CD4-positive, alpha-beta memory T cell (primary cell): ENCODE measurements at places on chromosomes 4 and X.

GRCh38 chr4:39305912-39306677, 60.1 kb downstream of the RFC1 start:
- DNase-seq, result no peak

GRCh38 chr4:15427701-15428100, at the start of gene C1QTNF7:
Gene C1QTNF7, plus strand, starts transcription at chr4:15428033. Its CDS starts 7,711 bp downstream, at chr4:15435744.
- DNase-seq, result no peak

DNA sequence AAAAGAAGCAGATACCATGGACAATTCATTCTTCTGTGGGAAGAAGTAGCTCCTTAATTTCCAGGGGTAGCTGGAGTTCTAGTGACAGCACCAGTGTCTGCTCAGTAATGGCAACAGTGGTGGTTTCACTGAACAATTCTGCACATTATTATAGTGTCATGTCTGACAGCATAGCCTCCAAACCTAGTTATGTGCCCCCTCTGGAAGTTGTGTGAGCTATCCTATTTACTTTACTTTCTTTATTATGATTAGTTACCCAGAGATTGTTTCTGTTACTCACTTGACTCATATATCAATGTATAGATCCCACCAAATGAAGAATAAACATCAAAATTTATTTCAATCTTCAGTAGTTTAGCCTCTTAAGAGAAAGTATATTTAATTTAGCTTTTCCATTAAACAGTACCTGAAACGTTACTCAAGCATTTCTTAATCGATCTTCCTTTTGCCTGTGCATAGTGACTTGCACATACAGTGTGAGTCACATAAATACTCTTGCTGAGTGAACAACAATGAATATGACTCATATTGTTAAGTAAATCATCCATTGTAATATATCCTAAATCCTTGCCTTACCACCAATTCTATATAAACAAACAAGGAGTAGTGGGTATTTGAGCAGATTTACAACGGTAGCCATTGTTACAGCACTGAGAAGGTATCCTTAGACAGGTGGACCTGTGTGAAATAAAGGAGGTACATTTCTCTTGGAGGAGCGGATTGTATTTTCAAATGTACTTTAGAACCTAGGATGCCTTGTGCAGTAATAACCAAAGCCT, 534.7 kb downstream of the ANKRD50 start:
- DNase-seq, result no peak

GRCh38 chr4:25874655-25875054, 11.9 kb upstream of the SEL1L3 start:
- DNase-seq, result no peak
